ENCODE measurements at places on chromosomes 3 and 15. TPM values are rescaled to one million over a fixed set of nuclear protein-coding genes. Genes with fewer than 3 reads are reported as not detected.

SERINC4 gene
- total RNA-seq = not detected

- no peak overlapping the region for H3K27ac ChIP-seq
- H3K27me3 ChIP-seq = no peaks in the 10 kb centered on the region
- no peaks in the 10 kb centered on the region for H3K36me3 ChIP-seq
- no peak for DNase-seq
These were observed 937.0 kb downstream of the IGSF11 start for GRCh38 chr3:118097660-118098059.

FBXW12 gene
- total RNA-seq = 9.6 TPM

CD86 gene
- total RNA-seq = 2.2 TPM
